ENCODE measurements at places on chromosomes 7 and 10.

DNA sequence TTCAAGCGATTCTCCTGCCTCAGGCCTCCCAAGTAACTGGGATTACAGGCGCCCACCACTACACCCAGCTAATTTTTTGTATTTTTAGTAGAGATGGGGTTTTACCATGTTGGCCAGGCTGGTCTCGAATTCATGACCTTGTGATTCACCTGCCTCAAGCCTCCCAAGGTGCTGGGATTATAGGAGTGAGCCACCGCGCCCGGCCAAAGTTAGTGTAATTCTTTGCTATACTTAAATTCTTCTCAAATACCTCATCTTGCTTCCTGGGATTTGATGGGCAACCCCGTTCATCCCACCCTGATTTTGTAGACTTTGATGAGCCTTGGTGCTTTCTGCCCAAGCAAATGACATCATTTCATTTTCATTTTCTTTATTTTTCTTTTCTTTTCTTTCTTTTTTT lies 54.5 kb downstream of the PAX2 start:
- no peak for DNase-seq

GRCh38 chr7:27202018-27202861 lies 2.3 kb upstream of the HOXA13 start:
- DNase-seq: no peak

DNA sequence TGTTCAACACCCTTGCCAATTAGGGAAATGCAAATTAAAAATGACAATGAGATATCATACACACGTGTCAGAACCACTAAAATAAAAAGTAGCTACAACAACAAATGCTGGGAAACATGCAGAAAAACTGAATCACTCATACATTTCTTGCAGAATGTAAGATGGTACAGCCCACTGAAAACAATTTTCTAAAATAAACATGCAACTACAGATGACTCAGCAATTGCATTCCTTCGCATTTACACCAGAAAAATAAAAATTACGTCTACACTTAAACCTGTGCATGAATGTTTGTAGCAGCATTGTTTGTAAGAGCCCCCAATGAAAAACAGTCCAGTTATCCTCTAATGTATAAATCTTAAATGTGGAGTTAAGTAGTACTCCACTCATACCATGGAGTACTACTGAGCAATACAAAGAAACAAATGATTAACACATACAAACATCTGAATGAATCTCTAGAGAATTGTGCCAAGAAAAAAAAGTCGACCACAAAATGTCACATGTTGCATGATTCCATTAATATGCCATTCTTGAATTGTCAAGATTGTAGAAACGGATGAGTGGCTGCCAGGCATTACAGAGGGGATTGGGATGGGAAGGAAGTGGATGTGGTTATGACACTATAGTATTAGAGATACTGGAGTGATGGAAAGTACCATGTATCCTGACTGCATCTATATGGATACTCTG lies 134.6 kb upstream of the NPSR1 start:
- no peak for DNase-seq

DNA sequence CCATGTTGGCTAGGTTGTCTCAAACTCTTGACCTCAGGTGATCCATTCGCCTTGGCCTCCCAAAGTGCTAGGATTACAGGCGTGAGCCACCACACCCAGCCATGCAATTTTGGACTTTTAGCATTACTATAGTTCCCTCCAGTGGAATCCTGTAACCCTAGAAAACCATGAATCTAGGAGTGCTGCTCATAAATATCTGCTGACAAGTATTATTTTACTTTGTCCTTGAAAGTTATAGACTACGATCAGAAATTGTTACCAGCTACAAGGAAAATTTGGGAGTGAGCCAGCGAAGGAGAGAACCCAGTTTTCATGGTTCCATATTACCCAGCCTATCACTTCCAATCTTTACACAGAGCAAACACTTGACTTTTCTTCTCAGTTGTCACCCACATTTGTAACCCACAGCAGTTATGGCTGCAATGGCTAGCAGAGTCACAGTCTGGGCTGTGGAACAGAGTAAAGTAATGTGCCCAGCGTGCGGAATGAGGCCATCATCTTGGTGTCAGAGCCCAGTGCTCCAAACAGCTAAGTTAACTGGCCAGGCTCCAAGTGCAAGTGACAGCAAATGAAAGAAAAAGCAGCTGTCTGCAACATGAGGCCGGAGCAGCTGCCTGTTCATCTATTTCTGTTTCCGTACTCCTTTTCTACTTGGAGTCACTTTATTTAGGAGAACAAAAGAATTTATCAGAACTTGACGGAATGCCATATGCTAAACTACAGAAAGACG lies 29.9 kb downstream of the ZC3HC1 start:
- no peak for DNase-seq

DNA sequence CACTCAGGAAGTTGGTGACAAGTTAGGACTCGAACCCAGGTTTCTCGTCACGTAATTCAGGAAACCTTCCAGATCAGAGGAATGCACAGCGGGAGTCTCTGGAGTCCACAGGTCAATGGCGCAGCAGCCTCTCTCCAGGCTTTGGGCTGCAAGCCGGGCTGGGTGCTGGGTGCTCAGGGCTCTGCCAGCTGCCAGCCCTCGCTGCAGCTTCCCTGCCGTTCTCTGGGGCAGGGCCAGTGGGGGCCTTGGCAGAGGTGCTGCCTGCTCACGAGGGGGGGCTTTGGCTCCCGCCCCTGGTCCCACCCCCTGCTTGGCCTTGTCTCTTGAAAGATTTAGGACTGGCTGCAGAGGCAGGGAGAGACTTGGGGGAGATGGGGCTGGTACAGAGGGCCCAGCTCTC lies at the start of gene TACR2:
Gene TACR2, minus strand, starts transcription at position 224 of the 400 bp plus-strand sequence. CDS start 595 bp downstream, outside the sequence.
- DNase-seq: no peak

GRCh38 chr7:109092268-109092667 lies 522.6 kb downstream of the DNAJB9 start:
- no peak for DNase-seq

- no peak for DNase-seq
These were observed 79.9 kb upstream of the RHEB start for GRCh38 chr7:151599401-151600227.

- no peak for DNase-seq
These were observed 481.5 kb upstream of the FOXK1 start for GRCh38 chr7:4200546-4201094.

DNA sequence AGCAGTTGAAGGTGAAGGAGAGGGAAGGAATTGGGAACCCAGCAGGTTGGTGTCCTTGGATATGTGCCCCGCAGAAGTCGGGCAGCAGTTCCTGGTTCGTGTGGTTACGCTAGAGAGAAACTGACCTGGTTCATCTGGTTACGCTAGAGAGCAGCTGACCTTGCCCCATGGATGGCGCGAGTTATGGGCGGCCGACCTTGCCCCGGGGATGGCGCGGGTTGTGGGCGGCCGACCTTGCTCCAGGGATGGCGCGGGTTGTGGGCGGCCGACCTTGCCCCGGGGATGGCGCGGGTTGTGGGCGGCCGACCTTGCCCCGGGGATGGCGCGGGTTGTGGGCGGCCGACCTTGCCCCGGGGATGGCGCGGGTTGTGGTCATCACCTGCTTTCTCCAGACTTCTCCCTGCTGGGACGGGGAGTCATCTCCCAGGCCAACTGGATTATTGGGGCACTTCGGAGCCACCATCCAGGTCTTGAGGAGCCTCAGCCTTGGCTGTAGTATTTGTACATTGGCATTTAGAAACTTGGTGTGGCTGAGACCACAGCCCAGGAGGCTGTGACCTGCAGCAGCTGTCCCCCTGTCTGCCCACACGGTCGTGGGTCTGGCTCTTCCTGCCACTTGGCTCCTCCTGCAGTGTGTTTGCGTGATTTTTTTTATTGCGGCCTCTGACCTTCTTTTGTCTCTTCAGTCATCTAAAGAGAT lies 6.1 kb downstream of the GET4 start:
- DNase-seq: no peak

- DNase-seq: no peak
These were observed 1.7 kb downstream of the DIP2C start for GRCh38 chr10:687583-688311.

GRCh38 chr10:103111918-103112877 lies 80.9 kb downstream of the NT5C2 start:
- DNase-seq: no peak

- no peak for DNase-seq
These were observed 718.3 kb downstream of the GRID1 start for GRCh38 chr10:85648279-85648754.

GRCh38 chr10:11713963-11714362 lies 28.2 kb upstream of the ECHDC3 start:
- DNase-seq: no peak

DNA sequence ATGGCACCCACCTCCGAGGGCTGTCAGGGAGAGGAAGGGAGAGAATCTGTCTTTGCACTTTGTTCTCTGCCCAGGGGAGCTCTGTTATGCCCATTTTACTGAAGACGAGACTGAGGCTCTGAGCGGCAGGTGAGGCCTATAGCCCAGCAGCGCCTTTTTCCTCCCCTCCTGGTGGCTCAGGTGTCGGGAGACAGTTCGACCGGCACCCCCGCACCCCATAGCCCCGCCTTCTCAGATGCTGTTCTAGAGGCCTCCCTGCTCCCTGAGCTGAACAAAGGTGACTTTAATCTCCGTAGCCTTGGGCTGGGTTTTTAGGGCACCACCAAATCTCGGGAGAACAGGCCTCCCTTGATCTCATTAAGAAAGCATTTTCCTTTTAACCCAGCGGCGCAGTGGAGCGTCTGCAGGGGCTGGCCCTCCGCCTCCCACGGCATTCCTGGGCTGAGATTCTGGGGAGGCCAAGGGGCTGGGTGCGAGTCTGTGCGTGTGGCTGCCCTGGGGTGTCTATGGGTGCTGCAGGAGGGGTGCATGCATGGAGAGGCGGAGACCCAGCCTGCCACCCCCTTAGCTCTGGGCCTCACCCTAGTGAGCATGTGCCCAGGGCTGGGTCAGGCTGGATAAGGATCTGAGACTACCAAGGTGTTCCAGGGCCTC lies 3.3 kb downstream of the LFNG start:
- no peak for DNase-seq

DNA sequence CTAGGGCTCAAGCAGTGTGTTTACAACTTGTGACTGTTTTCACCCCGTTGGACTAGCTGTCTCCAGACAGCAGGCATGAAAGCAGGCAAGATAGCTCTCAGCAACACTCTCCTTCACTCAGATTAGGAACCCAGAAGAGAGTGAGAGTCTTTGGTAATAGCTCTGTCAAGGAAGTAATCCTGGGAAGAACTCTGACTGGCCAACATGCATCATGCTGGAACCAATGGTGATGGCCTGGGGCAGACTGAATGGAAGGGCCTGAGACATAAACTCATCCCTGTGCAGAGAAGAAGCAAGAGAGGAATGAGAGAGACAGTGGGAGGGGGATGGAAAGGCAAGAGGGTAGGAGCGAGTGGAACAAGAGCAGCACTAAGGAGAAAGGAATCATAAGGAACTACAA lies 48.9 kb downstream of the AKR1D1 start:
- peak; percentile 9 for DNase-seq

- peak; percentile 16 for DNase-seq
These were observed 858.7 kb downstream of the CCSER2 start for GRCh38 chr10:85187047-85187446.

DNA sequence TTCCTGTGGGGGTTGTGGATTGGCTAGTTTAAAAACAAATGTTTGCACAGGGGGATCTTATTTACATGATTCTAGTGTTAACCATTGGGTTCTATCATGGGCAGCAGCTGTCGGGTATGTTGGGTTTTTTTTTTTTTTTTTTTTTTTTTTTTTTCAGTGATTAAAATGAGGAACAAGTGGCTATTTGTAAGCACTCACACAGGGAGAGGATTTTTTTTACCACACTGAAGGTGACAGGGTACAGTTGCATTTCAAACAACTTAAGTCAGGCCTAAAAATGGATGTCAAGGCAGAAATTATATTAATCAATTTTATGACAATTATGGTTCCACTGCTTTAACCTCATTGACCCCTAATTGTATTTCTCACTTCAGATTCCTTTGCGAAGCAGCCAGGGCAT lies 92.8 kb downstream of the CD36 start:
- DNase-seq: peak; percentile 58

DNA sequence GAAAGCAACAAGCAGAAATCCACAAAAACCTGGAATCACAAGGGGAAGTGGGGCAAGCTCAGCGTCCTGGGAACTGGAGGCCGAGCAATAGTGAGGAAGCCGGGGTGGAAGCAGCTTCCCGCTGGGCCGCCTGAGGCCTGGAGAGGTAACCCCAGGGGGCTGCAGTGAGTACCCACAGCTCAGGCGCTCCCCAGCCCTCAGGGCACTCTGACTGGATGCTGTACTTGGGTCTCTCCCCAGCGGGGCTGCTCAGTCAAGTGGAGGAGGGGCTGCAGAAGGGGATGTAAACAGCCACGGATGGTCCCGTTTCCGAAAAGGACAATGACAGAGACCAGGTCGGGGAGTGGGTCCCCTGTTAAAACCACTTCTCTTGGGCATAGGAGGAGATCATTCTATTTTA lies 50.3 kb downstream of the SLIT1 start:
- DNase-seq: no peak

GRCh38 chr7:13236026-13236425 lies 548.6 kb downstream of the ARL4A start:
- DNase-seq: no peak

- no peak for DNase-seq
These were observed 803 bp downstream of the RAPGEF5 start for GRCh38 chr7:22356010-22356691.

DNA sequence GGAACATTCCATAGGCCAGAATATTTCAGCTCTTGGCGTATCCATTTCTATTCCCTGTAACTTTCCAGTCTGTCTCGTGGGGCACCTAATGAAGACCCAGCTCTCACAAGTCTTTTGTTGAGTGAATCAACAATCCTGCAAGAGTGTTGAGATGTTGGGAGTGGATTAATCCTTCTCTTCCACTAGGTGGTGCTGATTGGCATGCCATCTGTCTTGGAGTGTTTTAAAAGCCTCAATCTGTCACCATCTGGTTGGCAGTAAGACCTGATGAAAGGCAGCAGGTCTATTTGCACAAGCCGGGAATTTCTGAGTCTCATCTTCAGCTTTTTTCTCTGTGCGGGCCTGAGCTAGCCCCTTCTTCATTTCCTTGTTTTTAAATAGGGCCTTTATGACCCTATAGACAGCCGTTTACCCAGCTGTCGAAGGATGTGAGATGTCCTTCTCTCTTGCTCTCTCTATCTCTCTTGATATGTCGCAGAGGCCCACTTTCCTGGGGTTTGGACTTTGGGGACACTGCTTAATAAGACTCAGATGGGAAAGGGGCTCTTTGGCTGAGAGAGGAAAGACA lies 180.5 kb downstream of the ZNF365 start:
- DNase-seq: peak; percentile 61

GRCh38 chr7:128322040-128322643 lies 21.6 kb downstream of the RBM28 start:
- DNase-seq: peak; percentile 48

DNA sequence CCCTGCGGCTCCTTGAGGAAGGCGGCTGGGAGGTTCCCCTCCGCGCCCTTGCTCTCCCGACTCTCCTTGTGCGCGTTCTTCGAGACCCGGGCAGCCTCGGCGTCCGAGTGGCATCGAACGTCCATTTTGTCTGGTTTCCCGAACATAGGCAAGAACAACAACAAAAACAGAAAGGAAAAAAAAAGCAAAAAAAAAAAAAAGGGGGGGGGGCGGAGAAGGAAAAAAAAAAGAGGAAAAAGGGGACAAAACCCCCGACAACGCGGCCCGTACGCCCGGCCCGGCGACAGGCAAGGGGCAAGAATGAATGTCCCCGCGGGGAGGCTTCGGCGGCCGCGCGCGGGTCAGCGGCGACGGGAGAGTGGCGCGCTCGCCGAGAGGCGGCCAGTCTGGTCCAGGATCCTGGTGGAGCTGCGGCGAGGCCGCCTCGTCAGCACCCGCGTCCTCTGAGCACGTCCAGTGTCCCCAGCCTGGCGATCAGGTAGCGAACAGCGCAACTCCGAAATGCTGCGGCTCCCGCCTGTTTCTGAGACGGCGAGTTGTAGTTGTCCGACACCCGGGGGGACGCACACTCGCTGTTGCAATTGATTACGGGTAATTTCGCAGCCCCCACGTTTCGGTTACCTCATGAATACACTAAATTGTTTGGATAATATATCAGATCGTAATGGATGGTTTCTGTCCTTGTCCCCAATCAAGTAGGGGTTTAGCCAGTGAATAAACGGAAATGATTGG lies at the start of gene VAX1:
Gene VAX1, minus strand, starts transcription at position 360 of the 732 bp plus-strand sequence. Its CDS starts 214 bp downstream, at position 146.
- DNase-seq: no peak
